ENCODE measurements at places on chromosomes 7 and 10. TPM values are rescaled to one million over a fixed set of nuclear protein-coding genes. Genes with fewer than 3 reads are reported as not detected.
A peak's percentile ranks its signal among the peaks of the same experiment; 100 is the strongest.

DNA sequence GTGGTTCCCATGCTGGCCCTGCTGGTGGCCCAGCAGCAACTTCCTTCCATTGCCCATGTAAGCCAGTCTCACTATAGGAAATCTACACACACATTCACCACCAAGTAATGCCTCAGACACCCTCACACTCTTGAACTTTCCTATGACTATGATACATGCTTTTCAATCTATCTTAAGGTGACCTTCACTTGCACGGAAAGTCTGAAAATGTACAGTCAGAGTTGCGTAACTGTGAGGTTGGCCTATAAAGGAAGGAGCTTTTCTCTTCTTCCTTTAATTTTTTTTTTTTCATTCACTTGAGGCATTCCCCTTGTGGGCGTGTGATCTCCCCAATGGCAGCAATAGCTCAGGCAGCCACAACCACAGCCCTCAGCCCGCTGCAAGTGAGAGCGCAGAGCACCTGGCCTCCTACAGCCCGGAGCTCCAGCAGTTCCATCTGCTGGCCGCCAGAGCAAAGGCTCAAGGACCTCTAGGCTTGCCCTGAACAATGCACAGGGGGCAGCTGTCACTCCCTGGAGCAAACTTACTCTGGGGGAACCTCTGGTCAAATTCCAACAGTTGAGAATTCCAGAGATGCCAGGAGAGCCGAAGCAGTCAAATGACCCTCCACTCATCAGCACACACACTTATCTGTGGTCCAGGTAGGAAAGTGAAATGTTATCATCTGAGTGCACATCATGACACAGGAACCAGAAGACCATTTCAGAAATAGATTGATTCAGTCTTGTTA is 123.1 kb upstream of the ADO start:
- DNase-seq, result no peak
- H3K36me3 ChIP-seq, result no peaks in the 10 kb centered on the region
- no peak overlapping the region for H3K4me3 ChIP-seq
- no peaks in the 10 kb centered on the region for H3K4me1 ChIP-seq
- no peaks in the 10 kb centered on the region for H3K27me3 ChIP-seq

BTBD16 gene
- total RNA-seq, result 1.2 TPM

- DNase-seq, result no peak
- no peaks in the 10 kb centered on the region for H3K36me3 ChIP-seq
- H3K4me1 ChIP-seq, result no peaks in the 10 kb centered on the region
- H3K4me3 ChIP-seq, result no peak overlapping the region
Observed at GRCh38 chr7:105429746-105430612, 41.3 kb upstream of the SRPK2 start.

DNA sequence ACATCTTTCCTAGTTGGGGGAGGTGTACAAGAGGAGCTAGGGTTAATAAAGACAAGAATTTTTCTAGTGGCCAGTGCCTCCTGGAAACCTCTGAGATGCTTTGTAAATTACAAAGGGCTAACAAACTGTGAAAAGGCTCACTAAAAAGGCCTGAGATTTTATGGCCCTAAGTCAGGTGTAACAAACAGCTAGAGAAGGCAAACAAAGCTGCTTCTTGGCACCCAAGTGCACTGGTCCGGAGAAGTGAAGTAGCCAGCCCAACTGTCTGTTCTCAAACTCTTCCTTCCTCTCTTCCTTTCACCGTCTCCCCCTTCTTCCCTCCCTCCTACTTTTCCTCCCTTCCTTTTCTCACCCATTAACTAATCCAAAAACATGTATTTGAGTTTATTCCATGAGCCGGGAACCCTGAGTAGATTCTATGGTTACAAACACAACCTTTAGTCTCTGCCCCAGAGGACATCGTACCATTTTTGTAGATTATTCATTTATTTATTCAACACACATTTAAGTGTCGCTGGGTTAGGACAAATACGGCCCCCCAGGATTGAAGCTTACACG is 143.4 kb upstream of the PCGF5 start:
- peaks cover 13% of the 10 kb centered on the region for H3K4me1 ChIP-seq
- H3K27ac ChIP-seq, result peak overlapping the region; percentile 96
- H3K4me3 ChIP-seq, result no peak overlapping the region
- DNase-seq, result no peak

DNA sequence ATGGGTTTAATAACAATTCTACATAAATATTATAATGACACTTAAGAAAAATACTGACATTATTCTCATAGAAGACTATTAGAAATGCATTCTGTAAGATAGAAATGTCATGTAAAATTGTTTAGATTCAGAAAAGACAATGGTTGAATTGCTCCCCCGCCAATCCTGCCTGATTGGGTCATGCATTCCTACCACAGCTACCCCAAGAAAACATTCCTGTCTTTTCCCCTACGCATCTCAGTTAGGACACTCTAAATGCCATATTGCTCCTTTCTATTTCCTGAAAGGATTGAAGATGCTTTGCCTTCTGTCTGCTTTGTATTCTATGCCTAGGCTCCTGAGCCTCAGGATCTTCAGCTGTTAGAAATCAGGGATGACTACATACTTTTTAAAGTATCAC is 109.4 kb downstream of the DGKB start:
- no peak overlapping the region for H3K4me3 ChIP-seq
- no peak overlapping the region for H3K27ac ChIP-seq
- H3K4me1 ChIP-seq, result no peaks in the 10 kb centered on the region

- peaks cover 4% of the 10 kb centered on the region for H3K27me3 ChIP-seq
- no peak for DNase-seq
- H3K27ac ChIP-seq, result no peak overlapping the region
- H3K4me3 ChIP-seq, result no peak overlapping the region
- no peaks in the 10 kb centered on the region for H3K4me1 ChIP-seq
Observed at GRCh38 chr10:79602953-79603352, 7.8 kb upstream of the SFTPA1 start.

ZP3 gene
- total RNA-seq, result 2.0 TPM

- no peaks in the 10 kb centered on the region for H3K36me3 ChIP-seq
- no peaks in the 10 kb centered on the region for H3K27me3 ChIP-seq
- DNase-seq, result no peak
- peaks cover 13% of the 10 kb centered on the region for H3K4me1 ChIP-seq
- no peak overlapping the region for H3K4me3 ChIP-seq
Observed at GRCh38 chr7:104962781-104963180, 51.2 kb upstream of the KMT2E start.

DNA sequence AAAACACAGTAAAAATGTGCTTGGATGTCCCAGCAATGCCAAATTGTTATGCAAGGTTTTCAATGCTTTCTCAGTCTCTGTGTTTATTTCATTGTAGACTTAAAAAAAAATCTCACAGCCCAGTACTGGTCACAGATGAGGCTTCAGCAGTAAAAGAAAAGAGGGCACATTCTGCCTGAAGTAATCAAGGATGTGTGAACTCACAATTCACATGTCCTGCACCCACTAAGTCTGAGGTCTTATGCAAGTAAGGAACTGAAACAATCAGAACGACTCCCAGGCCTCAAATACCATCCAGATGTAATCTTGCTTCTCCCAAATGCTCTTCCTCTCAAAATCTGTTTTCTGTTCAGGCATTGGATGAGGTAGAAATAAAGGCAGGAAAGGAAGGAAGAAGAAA is 33.7 kb downstream of the ADRB1 start:
- no peaks in the 10 kb centered on the region for H3K4me1 ChIP-seq
- no peak overlapping the region for H3K4me3 ChIP-seq
- DNase-seq, result no peak

- no peak for DNase-seq
- no peaks in the 10 kb centered on the region for H3K36me3 ChIP-seq
- peaks cover 6% of the 10 kb centered on the region for H3K4me1 ChIP-seq
- H3K27me3 ChIP-seq, result no peaks in the 10 kb centered on the region
Observed at GRCh38 chr7:130942211-130942964, 208.4 kb upstream of the KLF14 start.

All from aorta (tissue), 5 donors.